ENCODE measurements at places on chromosomes 4 and X.

GRCh38 chr4:87697272-87697671 lies 47.2 kb downstream of the DMP1 start:
- DNase-seq, result no peak

- DNase-seq, result no peak
Measured at GRCh38 chrX:74248889-74249288, 55.1 kb upstream of the ZCCHC13 start.

- DNase-seq, result no peak
Measured at GRCh38 chr4:15897577-15897976, 41.0 kb downstream of the FGFBP1 start.

- DNase-seq, result no peak
Measured at GRCh38 chr4:123452616-123453015, 56.0 kb downstream of the SPRY1 start.

DNA sequence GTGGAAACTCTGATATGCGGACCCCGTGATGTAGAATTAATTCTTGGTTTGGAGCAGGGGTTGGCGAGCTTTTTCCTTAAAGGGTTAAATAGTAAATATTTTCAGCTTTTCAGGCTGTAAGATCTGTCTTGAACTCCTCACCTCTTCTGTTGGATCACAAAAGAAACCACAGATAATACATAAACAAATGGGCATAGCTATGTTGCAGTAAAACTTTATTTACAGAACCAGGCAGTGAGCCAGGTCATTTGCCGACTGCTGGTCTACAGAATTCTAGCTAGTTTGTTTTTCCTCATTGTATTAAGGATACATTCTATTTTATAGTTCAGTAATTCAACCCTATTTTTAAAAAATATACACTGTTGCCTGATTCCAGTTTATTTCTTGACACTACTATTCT lies 116.6 kb downstream of the PAPSS1 start:
- DNase-seq, result no peak

DNA sequence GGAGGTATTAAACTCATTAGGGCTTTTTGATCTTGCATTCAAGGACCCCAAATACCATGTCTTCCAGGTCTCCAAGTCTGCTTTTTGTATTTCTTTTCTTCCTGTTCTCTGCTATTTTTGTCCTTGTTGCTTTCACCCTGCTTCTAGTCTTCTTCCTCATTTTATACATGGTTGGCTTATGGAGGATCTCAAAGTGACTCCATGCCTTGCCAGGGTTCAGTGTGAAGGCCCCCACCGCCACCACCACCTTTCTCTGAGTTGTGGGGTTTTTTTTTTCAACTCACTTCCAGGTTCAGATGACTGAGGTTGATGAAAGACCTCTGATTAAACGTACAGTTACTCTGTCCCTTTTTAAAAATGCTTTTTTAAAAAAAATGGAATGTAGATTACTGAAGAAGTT lies 96.3 kb downstream of the MAML3 start:
- no peak for DNase-seq

DNA sequence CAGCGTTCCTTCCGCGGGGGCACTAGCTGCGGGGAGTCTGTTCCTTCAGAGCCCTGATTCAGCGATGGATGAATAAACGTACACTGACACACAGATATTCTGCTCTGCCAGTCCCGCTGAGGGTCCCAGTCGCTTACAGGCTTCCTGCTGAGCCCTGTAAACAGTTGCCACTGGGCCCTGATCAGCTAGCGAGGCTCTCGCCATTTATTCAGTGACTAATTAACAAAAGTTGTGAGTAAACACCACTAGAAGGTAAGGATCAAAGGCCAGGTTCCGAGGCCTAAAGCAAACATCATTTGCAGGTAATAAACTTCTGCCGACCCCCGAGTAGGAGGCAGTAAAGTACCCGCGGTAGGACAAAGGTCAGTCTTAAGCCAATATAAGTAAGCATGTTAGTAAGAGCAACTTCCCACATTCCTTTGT lies 442.6 kb upstream of the GALNT7 start:
- no peak for DNase-seq

- DNase-seq, result no peak
Measured at GRCh38 chr4:75189711-75190335, 256.9 kb downstream of the PARM1 start.

DNA sequence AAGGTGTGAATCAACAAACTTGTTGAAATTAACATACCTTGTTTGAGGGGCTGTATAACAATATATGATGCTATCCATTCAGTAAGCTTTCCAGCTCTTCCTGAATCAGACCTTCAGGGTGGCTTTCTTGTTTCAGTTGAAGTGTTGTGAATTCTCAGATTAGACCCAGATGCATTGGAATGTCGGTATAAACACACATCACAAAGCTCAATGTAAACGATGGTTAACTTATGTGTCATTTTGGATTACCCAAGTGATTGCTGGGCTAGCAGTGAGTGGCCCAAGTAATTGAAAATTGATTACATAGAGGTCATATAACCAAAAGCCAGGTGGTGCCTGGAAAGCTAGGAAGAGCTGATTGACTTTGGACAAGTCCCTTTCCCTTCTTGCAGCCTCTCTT lies 115.0 kb downstream of the SHROOM4 start:
- DNase-seq, result no peak

- DNase-seq, result no peak
Measured at GRCh38 chrX:1443496-1444075, 9.1 kb downstream of the ASMTL start.

DNA sequence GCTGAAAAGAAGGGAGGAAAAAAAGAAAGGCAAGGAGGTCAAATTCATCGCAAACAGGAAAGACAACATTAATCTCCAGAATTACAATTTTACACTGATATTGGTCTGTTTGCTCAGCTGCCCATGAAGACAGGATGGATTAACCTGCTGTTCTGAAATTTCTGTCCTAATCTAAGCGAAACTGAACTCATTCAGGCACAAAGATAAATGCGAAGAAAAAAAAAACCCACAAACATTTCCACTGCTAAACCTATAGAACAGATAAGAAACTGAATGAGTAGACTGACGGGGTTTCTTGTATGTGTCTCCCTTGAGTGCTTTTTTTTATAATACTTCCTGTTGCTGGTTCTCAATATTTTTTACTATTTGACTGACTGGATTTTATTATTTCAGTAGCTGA lies 251.8 kb upstream of the FTHL17 start:
- no peak for DNase-seq

- peak; percentile 54 for DNase-seq
Measured at GRCh38 chr4:186192066-186192612, 772 bp downstream of the CYP4V2 start.

- DNase-seq, result no peak
Measured at GRCh38 chrX:67624325-67624724, 80.5 kb downstream of the AR start.

- peak; percentile 73 for DNase-seq
Measured at GRCh38 chr4:113684534-113685091, 76.9 kb downstream of the CAMK2D start.

DNA sequence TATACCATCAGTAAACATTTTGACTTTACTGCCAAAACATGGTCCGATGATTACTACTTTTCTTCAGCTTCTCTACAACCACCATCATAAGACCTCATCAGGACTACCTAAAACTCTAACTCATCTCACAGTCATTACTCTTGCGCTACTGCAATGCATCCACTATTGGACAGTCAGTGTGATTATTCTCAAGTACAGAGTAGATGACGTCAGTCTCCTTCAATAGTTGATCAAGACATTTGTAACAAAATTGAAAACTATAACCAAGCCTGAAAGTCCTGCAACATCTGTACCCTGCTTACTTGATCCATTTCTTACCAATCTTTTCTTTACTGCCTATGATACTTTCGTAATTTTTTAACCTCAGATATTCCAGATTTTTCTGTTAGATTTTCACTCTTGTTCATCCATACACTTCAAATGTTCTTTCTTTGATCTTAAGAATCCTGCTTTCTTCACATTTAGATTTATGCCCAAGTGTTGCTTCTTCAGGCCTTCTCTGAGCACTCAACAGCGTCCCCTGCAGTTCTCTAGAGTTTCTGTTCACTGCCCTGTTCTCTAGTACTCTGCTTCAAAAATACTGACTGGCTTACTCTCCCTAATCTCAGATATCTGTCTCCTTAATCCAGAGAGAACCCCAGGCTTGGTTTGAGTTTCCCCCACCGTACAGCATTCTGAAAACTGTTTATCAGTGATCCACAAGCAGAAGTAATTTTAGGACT lies 1517.6 kb downstream of the STIM2 start:
- no peak for DNase-seq

- DNase-seq, result no peak
Measured at GRCh38 chrX:118062817-118063615, 53.6 kb downstream of the KLHL13 start.

- DNase-seq, result no peak
Measured at GRCh38 chrX:103586314-103586646, 965 bp downstream of the TCEAL4 start.

- peak; percentile 54 for DNase-seq
Measured at GRCh38 chr4:167233685-167234315, 494 bp downstream of the SPOCK3 start.

DNA sequence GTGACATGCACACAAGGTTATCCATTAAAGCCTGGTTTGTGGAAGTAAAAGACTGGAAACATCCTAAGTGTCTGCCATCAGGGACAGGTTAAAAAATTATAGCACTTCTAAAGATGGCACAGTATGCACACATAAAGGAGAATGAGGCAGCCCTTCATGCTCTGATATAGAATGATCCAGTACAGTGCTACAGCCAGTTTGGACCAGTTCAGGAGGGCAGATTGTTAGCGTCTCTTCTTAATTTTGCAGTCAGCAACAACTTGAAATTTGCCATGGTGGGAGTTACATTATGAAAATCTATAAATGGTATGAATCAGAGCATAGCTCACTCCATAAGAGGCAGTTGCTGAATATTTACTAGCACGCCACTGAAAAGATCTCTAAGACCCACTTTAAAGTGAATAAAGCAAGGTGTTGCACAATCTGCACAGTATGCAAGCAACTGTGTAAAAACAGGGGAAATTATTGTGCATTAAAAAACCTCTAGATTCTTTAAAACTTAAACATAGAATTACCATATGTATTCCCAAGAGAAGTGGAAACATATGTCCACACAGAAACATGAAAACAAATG lies 20.3 kb upstream of the SOD3 start:
- no peak for DNase-seq

DNA sequence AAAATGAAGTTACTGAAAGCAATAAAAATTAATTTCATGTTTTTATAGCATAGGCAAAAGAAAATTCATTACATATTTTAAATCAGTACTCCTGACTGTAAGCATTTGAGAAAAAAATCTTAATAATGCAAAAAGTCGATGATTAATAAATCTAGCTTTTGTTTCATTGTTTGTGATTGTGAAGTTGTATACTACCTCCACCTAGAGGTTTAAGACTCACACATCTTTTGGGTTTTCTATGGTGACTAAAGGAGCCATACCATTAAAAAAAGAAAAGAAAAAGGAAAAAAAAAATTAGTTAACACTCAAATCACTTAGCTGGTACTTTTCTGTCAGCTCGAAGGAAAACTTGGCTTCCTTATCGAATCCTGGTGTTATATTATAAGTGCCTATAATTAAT lies 2.0 kb downstream of the GABRA2 start:
- DNase-seq, result no peak

DNA sequence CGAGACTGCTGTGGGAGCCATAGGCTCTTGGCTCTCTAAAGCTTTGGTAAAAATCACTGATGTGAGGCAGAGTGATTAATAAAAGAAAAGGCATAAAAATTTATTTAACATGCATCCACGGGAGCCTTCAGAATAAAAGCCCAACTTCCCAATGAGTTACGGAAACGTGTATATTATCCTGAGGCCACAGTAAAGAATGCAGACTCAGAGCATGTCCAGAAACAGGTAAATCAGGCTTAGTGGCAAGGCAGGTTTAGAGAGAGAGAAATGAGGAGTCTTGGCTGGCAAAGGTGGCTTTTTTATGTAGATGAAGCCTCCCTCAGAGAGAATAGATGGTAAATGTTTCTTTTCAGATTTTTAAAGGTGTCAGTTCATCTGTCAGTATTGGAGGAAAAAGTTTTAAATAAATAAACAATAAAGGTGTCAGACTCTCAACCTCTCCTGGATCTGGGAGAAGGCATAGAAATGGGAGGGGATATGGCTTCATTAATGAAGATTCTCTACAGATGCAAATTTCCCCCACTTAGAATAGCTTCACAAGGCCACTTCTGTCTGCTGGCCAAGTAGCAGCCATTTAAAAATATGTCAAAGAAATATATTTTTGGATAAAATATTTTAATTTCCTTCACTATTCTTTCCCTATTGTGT lies 24.0 kb downstream of the C4orf51 start:
- DNase-seq, result no peak

GRCh38 chr4:7861440-7861881 lies 78.2 kb downstream of the AFAP1 start:
- no peak for DNase-seq

GRCh38 chrX:117996918-117997480 lies 119.6 kb downstream of the KLHL13 start:
- DNase-seq, result no peak

DNA sequence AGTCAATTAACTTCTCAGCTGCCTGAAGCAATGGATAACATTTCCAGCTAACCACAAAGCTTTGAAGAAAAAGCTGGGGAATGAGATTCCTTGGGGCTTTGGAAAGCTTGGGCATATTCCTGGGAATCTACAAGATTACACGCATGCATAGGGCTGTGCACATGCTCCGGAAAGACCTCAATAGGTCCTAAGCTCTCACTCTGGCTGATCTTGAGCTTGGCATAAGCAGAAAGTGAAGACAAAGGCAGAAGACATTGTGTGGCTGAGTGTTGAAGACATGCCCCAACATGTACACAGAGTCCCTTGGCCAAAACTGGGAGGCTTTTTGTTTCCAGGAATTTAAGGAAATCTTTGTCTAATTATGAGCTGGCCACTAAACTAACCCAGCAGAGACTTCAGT lies 31.2 kb downstream of the ATG4A start:
- DNase-seq, result no peak

DNA sequence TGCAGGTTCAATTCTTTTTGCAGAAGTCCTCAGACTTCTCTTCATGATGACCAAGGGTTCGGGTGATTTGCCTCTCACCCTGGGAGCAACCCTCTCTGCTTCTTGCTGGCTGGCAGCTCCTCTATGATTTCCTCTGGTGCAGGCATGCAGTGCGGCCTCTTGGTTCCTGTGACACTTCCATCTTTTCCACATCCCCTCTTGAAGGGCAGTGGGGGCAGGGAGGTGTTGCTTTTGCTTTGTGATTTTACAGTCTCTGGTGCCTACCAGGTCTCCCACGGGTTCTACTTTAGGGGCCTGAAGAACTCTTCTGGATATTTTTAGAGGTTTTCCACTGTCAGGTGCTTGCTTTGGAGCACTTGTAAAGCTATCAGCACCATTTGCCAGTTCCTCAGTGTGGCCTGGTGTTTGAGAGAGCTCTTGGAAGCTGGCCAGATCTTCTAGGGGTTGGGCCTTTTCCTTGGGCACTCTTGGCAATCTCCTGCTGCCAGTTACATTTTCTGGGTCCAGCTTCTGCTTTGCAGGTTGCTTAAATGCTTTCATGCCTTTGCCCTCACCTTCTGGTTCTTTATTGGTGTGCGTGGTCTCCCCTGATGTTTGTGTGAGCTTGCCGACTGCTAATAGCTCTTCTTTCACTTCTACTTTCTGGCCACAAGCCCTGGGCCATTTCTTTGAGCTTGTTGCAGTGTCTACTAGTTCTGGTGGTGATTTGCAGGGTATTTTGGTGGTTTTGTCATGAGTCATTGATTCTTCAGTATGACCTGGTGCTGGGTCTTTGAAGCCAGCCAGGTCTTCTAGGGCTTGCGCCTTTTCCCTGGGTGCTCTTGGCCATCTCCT lies 11.5 kb upstream of the CHST7 start:
- no peak for DNase-seq

- DNase-seq, result no peak
Measured at GRCh38 chr4:14125375-14126129, 498.0 kb upstream of the BOD1L1 start.

GRCh38 chr4:169098969-169099690 lies 89.1 kb upstream of the CBR4 start:
- DNase-seq, result no peak

Data from glutamatergic neuron (in vitro differentiated cells).